NCI-H1930 (cell line): ENCODE measurements at places on chromosomes 13 and 19.

- DNase-seq: no peak
Measured at GRCh38 chr13:22506096-22506691, 674.6 kb upstream of the SGCG start.

- no peak for DNase-seq
Measured at GRCh38 chr19:38561658-38562057, 56.1 kb downstream of the MAP4K1 start.

DNA sequence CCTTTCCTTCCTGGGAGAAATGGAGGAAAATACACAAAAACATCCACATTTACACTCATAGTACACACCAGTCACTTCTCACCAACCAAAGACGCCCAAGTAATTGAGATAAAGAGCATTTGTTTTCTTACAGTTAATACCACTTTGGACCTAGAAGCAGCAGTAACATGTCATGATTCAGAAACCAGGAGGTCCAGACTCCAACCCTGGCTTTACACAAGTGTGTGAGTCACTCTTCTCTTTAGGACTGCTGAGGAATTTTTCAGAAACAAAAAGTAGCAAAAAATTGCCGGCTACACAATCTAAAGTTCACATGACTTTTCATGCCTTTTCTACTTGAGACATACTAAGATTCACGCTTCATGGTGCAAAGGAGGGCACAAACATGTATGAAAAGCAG lies 42.1 kb downstream of the TUBGCP3 start:
- no peak for DNase-seq

DNA sequence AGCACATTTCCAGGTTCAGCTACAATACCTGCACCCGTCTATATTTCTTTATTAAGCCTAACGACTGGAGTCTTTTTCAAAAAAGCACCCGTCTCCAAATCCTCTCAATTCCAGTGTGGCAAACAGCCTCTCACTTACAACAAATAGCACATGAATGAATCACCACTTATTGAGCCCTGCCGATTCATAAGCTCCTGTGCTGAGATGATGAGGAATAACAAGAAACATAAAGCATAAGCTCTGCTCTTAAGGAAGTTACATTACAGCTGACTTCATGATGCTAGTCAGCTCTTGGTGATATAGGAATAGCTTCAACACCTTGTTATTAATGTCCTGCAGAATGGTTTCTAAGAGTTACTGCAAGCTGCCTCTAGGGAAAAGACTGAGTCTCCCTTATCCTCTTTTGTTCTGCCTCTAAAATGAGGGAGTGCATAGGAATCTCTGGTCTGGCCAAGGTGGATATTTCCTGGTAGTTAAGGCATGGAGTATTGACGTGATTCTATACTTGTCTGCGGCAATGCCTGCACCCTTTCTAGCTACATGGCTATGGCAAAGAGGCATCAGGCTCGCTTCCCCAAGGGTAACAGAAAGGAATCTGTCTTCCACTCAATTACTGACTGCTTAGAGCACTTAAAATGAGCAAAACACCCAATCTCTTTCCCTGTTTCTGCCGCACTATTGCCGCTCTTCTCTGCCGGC lies 195.7 kb downstream of the KLF12 start:
- no peak for DNase-seq

DNA sequence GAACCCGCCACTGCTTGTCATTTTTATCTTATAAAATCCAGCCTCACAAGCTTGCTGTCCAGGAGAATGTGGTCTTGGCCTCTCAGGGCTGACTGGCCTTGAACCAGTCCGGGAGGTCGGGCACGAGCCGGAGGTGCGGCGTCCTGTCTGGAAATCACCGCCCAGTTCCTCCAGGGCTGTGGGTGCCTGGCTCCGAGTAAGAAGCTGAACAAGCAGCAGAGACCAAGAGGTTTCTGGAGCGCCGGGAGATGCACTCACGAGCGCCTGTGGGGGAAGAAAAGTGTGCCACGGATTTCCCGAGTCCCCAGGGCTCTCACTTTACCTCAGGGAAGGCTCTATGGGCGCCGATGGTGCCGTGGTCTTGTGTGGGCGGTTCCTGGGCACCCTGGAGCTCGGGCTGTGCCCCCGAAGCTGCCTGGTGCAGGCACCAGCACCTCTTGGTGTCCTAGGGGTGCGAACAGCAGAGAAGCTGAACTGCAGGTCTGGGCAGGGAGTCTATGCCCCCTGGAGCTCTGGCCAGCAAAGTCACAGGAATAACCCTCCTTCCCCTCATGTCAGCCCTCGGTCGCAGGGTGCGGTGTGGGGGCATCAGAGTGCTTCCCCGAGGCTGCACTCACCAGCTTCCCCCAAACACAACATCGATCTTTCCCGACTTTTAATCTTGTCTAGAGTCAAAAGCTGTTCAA lies 50.0 kb downstream of the GAS6 start:
- no peak for DNase-seq

DNA sequence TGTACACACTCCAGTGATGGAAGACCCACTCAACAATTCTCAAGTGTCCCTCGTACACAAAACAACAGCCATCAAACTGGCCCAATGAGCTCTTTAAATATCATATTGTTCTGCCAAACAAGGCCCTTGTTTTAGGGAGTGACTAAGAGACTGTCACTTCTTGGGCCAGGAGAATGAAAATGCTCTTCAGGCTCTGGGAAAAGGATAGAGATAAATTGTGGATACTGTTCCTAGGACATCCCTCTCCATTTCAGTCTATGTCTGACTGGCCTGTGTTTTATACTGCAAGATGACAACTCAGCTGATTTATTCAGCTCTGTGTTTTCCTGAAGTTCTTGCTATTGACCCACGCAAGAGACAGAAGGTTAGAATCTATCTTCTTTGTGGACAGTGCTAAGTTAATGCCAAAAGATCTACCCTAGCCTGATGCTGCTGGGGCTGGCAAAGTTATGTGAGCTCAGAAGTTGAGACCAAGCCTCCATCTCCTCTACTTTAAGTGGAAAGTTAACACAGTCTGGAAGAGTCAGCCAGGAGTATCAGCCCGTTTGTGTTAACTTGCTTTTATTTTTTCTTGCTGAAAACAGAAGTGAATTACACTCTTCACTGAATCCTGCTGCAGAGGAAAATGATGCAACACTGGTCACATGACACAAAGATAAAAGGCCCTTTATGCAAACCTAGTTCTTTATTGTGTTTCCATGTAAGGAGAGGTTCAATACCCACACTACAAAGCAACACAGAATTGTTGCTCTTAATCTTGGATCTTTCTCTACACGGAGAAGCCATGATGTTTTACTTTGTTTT lies 14.6 kb downstream of the FRY start:
- no peak for DNase-seq

GRCh38 chr13:66154976-66155375 lies 1075.2 kb downstream of the PCDH9 start:
- DNase-seq: no peak

- DNase-seq: no peak
Measured at GRCh38 chr19:10839114-10840050, 3.4 kb upstream of the TMED1 start.

- no peak for DNase-seq
Measured at GRCh38 chr13:91086936-91087716, 260.4 kb upstream of the MIR17HG start.

DNA sequence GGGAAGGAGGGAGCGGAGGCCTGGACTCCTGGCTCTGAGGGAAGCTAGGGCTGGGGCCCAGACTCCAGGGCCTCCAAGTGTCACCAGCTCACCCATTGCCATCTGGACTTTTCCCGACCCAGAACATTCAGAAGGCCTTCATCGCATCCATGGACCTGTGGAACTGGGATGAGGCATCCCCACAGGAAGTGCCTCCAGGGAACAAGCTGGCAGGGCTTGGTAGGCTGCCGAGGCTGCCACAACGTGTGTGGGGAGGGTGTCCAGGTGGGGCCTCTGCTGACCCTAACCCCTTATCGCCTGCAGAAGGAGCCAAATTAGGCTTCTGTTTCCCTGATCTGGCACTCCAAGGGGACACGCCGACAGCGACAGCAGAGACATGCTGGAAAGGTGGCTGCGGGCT lies 767 bp downstream of the ETV2 start:
- DNase-seq: no peak

GRCh38 chr13:29520671-29521070 lies 74.8 kb downstream of the SLC7A1 start:
- DNase-seq: no peak

- DNase-seq: no peak
Measured at GRCh38 chr19:35154525-35155406, at the start of gene FXYD5. Gene FXYD5 (plus strand): TSS chr19:35154735. CDS start chr19:35155551, 816 bp downstream.

DNA sequence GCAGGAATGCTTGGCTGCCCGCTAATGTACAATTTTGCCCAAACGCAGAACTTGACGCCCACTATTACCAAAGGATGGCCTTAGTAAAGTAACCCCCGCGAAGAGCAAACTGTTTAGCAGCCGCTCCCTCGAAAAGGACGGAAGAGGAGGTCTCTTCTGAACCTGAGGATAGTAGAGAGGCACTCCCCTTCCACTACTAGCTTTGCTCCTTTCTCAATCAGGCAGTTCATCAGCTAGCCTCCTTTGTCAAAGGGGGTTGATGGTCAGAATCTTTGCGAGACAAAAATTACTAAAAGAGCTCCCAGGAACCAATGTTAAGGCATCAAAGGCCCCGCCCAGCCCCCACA lies 534 bp downstream of the CAB39L start:
- no peak for DNase-seq

GRCh38 chr19:3604987-3605343 lies 1.7 kb downstream of the TBXA2R start:
- DNase-seq: no peak

GRCh38 chr19:48795685-48796070 lies 15.2 kb downstream of the BCAT2 start:
- no peak for DNase-seq

DNA sequence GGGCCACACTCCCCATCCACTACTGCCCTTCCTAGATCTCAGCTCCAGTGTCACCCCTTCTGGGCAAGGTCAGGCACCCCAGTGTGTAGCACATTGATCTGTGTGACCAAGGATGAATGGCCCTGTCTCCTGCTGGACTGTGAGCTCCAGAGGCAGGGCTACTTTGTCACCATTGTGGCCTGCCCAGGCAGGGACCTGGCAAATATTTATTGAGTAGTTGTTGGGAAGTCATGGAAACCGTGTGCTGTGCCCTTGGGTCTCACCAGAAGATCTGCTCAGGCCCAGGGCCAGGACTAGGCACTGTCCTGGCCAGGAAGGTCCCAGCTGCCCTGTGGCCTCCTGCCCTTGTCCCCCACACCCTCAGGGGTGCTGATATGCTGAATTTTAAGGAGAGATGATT lies 10.5 kb downstream of the NACC1 start:
- DNase-seq: no peak

GRCh38 chr19:49120868-49121267 lies 1.5 kb downstream of the PPFIA3 start:
- DNase-seq: no peak

DNA sequence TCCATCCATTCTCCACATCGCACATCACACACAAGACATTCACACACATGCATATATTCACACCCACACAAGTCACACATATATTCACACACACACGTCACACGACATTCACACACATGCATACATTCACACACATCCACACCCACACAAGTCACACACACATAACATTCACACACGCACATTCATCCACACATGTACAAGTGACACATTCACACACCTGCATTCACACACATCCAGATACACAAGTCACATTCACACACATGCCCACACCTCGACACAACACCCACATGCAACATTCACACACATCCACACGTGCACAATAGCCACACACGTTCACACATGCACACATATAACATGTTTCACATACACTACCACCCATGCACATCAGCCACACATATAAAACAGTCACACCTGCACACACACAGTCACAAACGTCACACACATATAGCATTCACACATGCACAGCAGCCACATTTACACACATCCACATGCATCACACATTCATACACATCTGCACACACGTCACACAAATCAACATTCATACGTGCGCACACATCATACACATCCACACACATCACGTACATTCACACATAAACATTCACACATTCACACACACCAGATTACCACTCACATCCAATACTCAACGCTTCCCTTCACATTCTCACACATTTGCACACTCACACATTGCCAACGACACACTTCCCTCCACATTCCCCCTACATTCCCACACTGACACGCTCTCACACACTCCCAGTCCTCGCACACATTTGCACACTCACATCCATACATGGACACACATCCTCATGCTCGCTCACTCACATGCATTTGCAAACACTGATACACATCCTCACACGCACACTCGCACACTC lies 41.0 kb downstream of the ANKRD10 start:
- no peak for DNase-seq

- DNase-seq: no peak
Measured at GRCh38 chr13:95182570-95183265, 118.5 kb downstream of the ABCC4 start.
